ENCODE measurements at places on chromosomes 3 and 15.

DNA sequence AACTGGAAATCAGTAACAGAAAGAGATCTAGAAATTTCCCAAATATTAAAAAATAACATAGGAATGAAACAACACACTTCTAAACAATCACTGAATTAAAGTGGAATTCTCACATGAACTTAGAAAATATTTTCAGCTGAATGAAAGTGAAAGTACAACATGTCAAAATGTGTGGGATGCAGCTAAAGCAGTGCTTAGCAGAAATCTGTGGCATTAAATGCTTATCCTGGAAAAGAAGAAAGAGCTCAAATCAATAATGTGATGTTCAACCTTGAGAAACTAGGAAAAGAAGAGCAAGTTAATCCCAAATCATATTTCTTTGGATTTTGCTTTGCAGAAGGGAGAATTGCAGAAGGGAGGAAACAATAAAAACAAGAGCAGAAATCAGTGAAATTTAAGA is 98.2 kb upstream of the NR2E3 start:
- no peak for DNase-seq

GRCh38 chr3:38136393-38136776 is 542 bp downstream of the ACAA1 start:
- DNase-seq: peak; percentile 42

DNA sequence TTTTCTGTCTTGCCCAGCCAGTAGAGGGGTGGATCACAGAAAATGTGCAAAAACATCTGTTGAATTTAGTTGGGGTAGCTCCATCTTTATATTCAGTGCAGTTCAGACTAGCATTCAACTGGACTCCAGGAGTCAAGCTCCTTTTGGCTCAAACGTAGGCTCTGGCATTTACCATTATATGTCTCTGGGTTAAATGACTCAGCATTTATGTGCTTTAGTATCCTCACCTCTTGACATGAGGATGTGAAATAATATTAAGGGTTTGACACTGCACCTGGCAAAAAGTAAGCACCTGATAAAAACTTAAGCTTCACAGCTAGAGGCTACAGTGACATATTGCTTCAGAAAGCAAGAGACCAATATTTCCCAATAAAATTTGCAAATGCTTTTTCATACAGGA is 14.8 kb downstream of the PRC1 start:
- DNase-seq: no peak

DNA sequence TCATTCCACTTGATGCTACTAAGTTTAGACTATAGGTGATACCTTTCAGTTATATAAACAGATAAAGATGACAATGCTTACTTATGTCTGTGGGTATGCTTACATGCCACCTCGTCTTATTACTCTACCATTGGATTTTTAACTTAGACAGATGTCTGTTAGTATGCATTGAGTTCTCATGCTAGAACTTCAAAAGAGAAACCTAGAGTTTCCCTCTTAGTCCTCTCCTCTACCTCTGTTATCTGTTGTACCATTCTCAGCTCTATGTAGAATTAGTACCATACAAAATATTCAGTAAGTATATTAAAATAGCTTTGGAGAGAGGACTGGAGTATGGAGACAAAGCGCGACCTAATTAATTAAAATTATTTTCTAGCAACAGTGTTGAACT is 111.3 kb downstream of the BBX start:
- DNase-seq: no peak

- no peak for DNase-seq
These were observed 50.8 kb downstream of the CPN2 start for GRCh38 chr3:194300382-194300758.

DNA sequence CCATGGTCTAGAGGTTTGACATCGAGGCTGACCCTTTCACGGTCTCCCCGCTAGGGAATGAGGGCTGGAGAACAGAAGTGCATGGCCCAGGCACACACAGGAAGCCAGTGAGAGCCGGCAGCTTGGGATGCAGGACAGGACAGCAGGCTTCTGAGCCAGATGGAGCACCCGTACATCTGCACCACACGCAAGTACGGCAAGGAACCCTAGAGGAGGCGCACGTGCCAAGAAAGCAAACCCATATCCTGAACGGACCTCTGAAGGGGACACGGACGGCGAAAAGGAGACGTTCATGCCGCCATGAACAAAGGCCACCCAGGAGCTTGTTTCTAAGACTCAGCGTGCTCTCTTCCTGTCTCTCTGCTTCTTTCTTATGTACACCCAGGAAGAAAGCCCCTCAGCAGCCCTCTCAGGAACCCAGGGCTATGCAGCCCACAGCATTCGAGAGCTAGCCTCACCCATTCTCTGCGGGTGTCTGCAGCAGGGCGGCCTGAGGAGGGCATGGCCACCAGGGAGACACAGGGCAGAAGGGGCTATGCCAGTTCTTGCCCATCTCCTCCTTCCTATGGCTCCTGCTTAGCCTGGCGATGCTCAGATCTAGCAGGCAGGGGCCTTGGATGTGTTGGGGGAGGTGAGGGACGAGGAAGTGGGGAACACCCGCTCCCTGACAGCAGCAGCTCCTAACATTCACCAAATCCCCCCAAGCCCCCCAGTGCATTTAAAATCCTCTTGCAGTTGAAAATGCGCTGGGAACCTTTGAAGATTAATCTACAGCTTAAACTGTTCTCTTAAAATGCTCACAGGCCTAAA is 81.3 kb downstream of the PCSK6 start:
- no peak for DNase-seq

- no peak for DNase-seq
These were observed 7.7 kb downstream of the PKM start for GRCh38 chr15:72223278-72223677.

GRCh38 chr15:62449638-62450037 is 284.6 kb upstream of the C2CD4B start:
- DNase-seq: no peak

- no peak for DNase-seq
These were observed 144.1 kb downstream of the VPS13C start for GRCh38 chr15:61916104-61916503.

GRCh38 chr3:149599236-149599635 is 58.6 kb downstream of the WWTR1 start:
- DNase-seq: no peak

Data from natural killer cell (primary cell).